G401 (cell line): ENCODE measurements at places on chromosomes 3 and 15.

DNA sequence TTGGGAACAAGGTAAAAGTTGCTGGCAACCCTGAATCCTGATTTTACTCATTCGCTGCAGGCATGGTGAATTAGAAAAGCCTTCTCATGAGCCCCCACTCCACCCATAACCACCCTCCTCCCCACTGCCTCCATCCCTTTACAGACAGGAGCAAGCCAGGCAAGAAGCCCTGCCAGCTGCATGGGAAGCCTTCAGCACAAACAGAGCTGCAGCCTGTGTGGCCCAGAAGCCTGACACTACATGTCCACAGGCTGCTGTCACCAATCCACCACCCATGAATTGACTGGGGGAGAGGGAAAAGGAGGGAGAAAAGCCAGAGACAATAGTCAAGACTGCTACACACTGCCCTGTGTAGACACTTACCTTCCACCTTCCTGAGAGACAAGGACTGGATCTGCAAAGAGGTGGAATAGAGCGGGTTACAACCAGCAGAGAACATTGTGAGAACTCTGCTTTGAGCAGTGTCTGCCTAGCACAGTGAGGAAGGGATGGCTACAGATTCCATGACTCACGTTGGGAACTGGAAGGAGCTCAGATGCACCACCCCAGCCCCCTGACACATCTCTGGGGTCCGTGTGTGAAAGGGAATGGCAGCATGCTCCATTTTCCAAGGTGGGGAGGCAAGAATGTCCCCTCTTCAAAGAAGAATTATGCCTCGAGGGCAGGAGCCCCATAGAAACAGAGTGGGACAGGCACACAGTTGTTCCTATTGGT, 33.9 kb downstream of the DZIP1L start:
- DNase-seq = no peak

GRCh38 chr3:23629181-23629894, 176.4 kb upstream of the UBE2E1 start:
- no peak for DNase-seq

GRCh38 chr3:151491525-151491924, 30.7 kb upstream of the IGSF10 start:
- DNase-seq = no peak

DNA sequence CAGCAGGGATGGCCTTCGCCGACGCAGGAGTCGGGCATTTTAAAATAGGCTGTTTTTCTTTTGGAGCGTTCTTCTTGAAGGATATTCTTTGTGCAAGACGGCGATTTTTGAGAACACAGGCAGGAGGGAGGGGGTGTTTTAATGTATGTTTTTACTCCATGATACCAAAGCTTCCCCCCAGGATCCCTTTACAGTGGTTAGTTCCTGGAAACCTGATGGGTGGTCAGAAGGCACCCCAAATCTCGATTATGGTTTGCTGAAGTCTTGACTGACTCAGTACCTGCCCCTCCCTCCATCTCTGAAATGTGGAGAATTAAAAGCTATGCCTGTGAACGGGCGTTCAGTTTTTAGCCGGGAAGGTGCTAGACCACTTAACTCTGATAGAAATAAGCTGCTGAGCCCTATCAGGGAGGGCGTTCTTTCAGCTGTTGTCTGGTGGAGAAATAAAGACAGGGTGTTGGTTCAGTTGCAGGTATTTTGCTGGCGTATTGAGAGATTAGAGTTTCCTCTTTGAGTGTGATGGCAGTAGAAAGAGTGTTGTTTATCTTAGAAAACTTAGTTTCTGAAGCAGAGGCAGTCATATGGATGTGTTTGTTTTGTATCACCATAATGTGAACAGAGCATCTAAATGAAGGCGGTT, 3.4 kb downstream of the IGF1R start:
- DNase-seq = no peak

GRCh38 chr15:69305933-69306568, 7.3 kb downstream of the PAQR5 start:
- no peak for DNase-seq
